ENCODE measurements at places on chromosomes 3 and 15.

DNA sequence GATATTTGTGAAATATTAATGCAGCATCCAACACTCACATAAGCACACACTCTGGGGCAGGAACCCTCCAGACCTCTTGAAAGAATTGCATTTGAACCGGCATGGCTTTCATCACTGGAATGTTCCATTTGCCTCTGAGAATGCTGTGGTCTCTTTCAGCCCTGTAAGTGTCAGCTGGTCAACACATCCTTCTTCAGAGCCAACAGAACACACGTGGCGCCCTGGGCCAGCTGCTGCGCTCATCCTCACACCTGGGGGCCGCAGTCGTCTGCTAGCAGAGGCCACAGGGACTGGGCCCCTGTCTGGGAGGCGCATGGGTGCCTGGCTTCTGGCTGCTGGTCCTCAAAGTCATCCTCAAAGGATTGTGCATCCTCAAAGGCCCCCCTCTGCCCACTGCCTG is 71.4 kb upstream of the HERC1 start:
- DNase-seq = no peak

GRCh38 chr3:46716461-46717441 is 918 bp downstream of the PRSS50 start:
- no peak for DNase-seq

- DNase-seq = no peak
These were observed 10.7 kb downstream of the CHST14 start for GRCh38 chr15:40481341-40482074.

- no peak for DNase-seq
These were observed 13.3 kb upstream of the PTX3 start for GRCh38 chr3:157423337-157423736.

DNA sequence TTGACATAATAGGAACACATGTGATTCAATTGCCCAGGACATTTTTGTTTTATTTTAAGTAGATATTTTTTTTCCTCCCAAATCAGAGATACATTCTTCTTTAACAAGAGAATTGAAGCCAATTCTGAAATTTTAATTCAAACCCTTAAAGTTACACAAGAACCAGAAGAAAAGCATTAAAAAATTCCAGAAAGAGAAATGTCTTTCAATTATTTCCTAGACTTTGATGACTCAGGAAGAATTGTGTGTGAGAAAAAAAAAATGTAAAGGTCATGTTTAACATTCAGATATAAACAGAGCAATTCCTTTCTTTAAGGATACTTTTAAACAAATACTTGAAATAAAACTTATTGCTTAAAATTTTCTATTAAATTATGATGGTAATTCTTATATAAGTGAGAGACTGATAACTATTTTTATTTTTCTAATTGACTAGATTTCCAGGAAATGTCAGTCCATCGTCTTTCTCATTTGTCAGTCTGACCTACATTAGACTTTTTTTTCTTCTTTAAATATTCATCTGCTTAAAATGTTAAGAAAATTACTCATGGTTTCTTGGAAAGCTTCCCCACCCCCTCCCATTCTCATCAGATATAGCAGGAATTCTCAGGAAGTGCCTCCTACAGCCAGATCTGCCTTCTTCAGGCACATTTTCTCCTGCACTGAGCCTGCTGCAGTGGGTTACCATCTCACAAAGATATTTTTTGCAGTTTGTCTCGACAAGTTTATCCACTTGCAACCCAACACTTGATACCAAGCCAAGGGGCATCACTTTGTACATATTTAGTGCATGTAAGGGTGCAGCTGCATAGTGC is 261.8 kb upstream of the CBLB start:
- DNase-seq = no peak

- DNase-seq = no peak
These were observed 43.6 kb downstream of the SENP2 start for GRCh38 chr3:185629554-185630181.

DNA sequence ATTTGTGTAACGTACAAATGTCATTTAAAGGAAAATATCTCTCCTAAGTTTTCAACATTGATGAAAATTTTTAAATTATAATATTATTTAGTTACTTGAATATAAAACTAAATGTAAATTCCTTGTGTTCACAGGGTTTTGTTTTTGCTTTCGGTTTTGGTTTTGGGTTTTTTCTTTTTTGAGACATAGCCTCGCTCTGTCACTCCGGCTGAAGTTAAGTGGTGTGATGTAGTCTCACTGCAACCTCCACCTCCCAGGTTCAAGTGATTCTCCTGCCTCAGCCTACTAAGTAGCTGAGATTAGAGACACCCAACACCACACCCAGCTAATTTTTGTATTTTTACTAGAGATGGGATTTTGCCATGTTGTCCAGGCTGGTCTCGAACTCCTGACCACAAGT is 79.3 kb upstream of the TCF12 start:
- no peak for DNase-seq

DNA sequence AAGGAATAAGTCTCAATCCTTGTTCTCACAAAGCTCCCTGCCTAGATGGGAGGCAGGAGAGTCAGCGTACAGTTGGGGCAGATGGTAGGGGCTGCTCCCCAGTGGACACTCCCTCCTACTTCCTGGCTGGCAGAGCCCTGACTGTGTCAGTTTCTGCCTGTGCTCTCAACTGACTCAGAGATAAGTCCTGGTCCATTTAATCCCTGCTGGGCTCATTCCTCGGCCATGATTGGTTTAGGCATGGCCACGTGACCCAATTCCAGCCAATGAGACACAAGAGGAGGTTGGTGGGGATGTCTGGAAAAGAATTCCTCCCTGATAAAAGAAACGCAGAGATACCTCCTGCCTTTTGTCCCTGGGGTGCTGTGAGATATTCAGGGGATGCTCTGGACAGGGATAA is 118.1 kb upstream of the SLC6A11 start:
- DNase-seq = no peak

DNA sequence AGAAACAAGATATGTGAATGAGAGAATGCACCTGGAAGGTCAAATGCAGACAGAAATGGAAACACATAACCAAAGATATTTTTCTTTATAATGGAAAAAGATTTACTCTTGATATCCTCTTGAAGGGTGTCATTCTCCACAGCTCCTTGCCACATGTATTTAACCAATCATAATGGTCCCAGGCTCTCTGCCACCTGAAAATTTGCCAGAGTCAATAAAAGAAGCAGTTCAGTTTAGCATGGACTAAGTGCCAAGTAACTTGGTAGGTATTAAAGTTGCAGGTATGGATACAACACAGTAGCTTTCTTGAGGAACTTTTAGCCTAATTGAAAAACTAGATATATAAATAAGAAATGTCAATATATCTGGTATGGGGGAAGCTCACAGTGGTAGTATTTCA is 33.5 kb downstream of the TUSC7 start:
- DNase-seq = no peak

DNA sequence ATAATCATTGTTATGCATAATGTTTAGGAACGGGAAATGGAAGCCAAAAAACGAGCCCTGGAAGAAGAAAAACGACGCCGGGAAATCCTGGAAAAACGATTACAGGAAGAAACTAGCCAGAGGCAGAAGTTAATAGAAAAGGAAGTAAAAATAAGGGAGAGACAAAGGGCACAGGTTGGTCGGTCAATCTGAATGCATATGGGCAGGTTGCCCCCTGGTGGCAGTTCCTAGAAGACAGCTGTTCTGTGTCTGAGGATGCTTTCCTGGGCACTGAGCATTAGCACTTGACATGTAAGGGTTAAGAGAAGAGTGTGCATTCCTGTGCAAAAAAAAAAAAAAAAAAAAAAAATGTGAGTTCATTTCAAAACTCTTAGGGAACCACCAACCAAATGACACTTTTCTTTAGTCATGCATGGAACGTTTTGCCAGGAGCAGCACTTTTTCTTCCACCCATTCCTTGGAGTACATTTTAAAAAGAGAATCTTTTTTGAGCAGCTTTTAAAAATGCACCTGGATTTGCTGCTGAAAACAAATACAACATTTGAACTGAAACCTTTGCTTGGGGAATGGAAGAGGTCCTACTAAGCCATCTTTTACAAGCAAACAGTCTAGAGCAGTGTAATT is 11.1 kb upstream of the ABHD10 start:
- DNase-seq = peak; percentile 91

- no peak for DNase-seq
These were observed 46.3 kb downstream of the FOXP1 start for GRCh38 chr3:71537211-71537611.

DNA sequence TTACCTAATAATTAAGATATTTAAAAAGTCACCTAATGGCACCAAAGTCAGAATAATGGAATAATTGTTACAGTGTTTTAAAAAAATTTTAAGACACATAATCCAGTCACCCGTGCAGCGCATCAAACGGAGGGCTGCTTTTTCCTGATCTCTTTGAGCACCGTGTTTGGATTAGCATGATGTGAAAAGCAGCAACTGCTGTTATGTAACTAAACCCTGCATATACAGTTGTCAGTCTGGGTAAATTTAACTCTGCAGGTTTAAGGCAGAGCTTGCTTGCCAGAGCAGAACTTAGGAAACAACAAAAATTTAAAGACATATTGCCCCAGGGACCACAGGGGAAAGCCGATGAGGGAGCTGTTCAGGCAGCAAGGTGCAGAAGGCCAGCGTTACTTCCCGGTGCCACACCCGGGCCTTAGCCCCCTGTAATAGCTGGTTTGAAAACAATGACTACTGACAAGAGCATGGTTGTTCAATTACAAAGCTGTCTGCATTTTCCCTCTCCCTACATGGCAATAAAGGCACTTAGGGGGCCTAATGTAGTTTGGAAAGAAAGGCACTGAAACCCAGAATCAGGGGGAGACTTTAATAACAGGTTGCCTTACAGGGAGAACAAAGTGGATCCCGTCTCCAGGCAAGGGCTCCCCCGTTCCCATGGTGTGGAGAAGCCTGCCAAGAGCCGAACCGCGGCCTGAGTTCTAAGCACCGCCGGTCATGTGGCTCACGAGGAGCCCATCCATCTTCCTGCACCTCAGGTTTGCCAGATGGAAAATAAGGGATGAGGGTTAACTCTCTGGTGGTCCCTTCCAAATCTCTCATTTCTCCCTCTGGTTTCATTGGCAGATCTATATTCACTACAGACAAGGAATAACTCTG is 32.2 kb downstream of the RORA start:
- no peak for DNase-seq

DNA sequence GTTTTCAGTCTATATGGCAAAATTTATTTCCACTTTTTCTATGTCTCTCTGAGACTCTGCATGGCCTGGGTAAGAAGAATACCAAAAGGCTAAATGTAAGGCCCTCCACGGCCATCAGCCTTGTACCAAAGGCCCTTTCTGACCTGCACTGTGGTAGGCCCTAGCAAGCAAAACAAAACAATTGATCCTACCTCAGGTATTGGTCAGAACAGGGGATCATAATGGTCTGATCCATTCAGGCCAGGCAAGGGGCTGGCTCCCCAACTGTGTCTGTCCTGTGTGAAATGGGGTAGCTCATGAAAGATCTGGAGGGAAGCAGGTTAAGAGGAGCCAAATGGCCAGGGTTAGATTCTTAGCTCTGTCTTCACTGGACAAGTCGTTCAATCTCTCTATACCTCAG is 181.3 kb downstream of the SSR3 start:
- DNase-seq = no peak

- DNase-seq = peak; percentile 74
These were observed 3.9 kb downstream of the CRYGS start for GRCh38 chr3:186540221-186540834.

GRCh38 chr15:39657668-39658067 is 76.8 kb downstream of the THBS1 start:
- DNase-seq = no peak

- DNase-seq = no peak
These were observed 13.3 kb upstream of the PPP1R2 start for GRCh38 chr3:195556390-195556789.

DNA sequence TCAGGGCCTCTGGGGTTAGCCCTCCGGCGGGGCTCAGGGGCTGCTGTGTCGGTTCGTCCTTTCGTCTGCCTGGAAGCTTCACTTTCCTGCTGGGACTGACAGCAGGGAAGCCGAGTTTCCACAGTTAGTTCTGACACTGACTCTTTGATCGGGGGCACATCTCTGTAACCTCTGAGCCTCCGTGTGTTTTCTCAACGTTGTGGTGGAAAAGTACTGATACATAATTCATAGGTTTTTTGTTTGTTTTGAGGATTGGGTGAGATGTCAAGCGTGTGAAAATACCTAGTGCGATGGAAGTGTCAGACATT is 481 bp downstream of the AP4E1 start:
- DNase-seq = peak; percentile 39

- DNase-seq = no peak
These were observed 151.7 kb upstream of the TBL1XR1 start for GRCh38 chr3:177348974-177349373.

- no peak for DNase-seq
These were observed 101.6 kb downstream of the TMEM266 start for GRCh38 chr15:76161153-76162035.

DNA sequence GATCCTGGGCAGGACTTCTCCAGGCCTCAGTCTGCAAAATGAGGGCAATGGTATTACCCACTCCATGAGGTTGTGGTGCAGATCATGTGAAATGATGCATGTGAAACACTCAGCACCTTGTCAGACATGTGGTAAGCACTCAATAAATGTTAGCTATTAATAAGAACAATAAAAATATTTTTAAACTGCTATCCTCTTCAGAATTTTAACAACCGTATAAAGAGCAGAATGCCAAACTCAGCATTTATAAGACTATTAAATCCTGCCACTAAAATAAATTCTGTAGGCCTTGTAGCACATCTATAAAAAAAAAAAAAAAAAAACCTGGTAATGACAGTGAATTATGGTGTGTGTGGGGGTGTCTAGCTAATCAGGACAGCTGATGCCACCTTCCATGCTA is 213.9 kb upstream of the UMPS start:
- no peak for DNase-seq

DNA sequence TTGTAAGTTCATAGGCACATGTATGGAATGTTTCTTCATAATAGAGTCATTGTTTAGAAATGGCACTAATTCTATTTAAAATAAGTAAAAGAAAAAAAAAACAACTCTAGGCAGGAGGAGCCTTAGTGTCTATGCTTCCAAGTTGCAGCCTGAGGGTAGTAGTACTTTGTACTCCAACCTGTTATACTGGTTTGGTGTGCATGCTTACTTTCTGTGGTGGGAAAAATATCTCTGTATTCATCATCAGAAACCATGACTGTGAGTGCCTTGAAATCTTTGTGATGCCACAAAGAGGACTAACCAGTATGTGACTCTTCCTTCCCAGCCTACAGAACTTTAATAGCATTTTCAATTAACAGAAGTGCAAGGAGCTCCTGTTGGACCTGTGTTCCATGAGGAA is 4.4 kb downstream of the NAALADL2 start:
- DNase-seq = no peak

GRCh38 chr3:134249935-134250716 is 533 bp downstream of the RYK start:
- peak; percentile 38 for DNase-seq
